ENCODE measurements at places on chromosomes 5 and 9.
A peak's percentile ranks its signal among the peaks of the same experiment; 100 is the strongest.

GRCh38 chr9:81225596-81225995 is 463.8 kb downstream of the TLE1 start:
- DNase-seq: no peak

- no peak for DNase-seq
These were observed 1.5 kb downstream of the FAM81B start for GRCh38 chr5:95392593-95393182.

GRCh38 chr5:108054349-108054748 is 327.5 kb downstream of the FBXL17 start:
- no peak for DNase-seq

DNA sequence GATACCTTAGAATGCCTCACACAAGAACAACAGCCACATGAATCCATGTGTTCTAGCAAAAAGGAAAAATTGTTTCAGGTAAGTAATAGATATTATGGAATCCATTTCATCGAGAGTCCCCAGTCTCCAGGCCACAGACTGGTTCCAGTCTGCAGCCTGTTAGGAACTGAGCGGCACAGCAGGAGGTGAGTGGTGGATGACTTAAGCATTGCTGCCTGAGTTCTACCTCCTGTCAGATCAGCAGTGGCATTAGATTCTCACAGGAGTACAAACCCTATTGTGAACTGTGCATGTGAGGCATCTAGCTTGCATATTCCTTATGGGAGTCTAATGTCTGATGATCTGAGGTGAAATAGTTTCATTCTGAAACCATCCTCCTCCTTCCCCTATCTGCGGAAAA is 207.0 kb downstream of the CSNK1G3 start:
- no peak for DNase-seq

DNA sequence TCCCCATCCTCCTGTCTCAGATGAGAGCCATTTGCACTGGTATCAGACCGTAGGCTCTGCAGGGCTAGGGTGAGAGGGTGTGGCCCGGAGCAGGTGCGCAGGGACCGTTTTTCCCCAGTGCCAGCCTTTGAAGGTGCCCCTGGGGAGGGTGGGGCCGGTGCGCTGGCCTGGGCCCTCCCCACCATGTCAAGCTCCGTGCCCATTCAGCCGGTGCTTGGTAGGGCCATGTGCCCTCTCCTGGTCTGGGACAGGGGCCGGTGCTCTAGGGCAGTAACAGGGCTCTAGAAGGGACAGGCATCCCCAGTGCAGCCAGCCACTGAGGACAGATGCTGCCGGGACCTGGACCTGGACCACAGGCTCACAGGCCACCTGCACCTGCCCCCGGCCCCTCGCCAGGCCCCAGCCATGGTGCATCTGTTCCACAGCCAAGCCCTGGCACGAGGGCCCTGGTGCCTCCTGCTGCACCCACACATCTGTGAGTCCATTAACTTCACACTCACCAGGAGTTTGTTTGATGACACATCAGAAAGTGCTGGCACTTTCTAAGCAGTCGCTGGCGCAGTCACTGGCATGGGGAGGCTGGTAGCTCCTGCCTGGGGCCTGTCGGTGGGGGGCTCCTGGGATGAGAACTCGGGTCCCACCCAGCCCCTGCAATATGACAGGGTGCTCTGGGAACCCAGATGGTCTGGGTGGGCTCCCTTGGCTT is 5.0 kb upstream of the QRFP start:
- no peak for DNase-seq

GRCh38 chr5:72523960-72524582 is 16.9 kb upstream of the ZNF366 start:
- no peak for DNase-seq

GRCh38 chr5:178207183-178207916 is 3.0 kb downstream of the HNRNPAB start:
- no peak for DNase-seq

- DNase-seq: no peak
These were observed 69.0 kb upstream of the DAPK1 start for GRCh38 chr9:87428659-87429058.

- DNase-seq: peak; percentile 73
These were observed 63.9 kb downstream of the SERINC5 start for GRCh38 chr5:80191991-80192398.

All from heart left ventricle (tissue), 16 donors.